Stimulated activated CD8-positive, alpha-beta memory T cell treated with anti-CD3 and anti-CD28 coated beads, Interleukin-7, amount 100 ng/mL, for 1 hour (primary cell): ENCODE measurements at places on chromosomes 1 and 21.

DNA sequence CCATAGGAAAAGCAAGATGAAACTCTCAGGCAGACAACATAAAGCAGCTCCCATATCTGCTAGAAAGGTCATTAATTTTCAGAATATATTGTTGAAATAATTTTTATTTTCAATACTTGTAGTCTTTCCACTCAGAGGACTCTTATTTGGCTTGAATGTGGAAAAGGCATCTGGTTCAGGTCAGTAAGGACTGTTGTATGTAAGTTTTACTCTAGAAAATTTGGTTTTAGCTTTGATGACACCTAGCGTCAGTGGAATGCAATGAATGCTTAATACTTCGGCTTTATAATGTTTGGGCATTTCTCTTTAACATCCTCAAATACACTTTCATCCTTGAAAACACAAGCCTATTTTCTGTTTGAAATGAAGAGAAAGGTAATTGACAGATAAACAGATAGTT is 63.3 kb downstream of the LRRC40 start:
- DNase-seq, result no peak

GRCh38 chr1:168893359-168893801 is 164.4 kb upstream of the DPT start:
- DNase-seq, result no peak

- DNase-seq, result no peak
Measured at GRCh38 chr1:201896951-201897391, 8.3 kb downstream of the SHISA4 start.

GRCh38 chr1:205373022-205373797 is 16.5 kb upstream of the KLHDC8A start:
- DNase-seq, result no peak

GRCh38 chr1:206551296-206551985 is 44.1 kb downstream of the RASSF5 start:
- no peak for DNase-seq

- DNase-seq, result no peak
Measured at GRCh38 chr21:42093991-42094421, 22.9 kb downstream of the UMODL1 start.

GRCh38 chr1:115832651-115833050 is 8.3 kb downstream of the NHLH2 start:
- no peak for DNase-seq

- DNase-seq, result no peak
Measured at GRCh38 chr1:247180581-247180980, 8.8 kb upstream of the ZNF124 start.

GRCh38 chr1:19258353-19258752 is 6.7 kb downstream of the MRTO4 start:
- DNase-seq, result no peak

GRCh38 chr1:118988186-118989005 is at the start of gene TBX15:
TBX15 (minus strand) TSS chr1:118988343; CDS start chr1:118987795, 548 bp downstream.
- no peak for DNase-seq

DNA sequence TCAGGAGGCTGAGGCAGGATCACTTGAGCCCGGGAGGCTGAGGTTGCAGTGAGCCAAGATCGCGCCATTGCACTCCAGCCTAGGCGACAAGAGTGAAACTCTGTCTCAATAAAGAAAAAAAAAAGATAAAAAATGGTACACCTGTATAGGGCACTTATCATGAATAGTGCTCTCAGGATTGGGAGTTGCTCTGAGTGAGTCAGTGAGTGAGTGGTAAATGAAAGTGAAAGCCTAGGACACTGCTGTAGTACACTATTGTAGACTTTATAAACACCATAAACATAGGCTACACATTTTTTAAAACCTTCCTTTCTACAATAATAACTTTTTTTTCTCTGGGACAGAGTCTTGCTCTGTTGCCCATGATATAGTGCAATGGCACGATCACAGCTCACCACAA is 16.8 kb downstream of the PHTF1 start:
- no peak for DNase-seq

DNA sequence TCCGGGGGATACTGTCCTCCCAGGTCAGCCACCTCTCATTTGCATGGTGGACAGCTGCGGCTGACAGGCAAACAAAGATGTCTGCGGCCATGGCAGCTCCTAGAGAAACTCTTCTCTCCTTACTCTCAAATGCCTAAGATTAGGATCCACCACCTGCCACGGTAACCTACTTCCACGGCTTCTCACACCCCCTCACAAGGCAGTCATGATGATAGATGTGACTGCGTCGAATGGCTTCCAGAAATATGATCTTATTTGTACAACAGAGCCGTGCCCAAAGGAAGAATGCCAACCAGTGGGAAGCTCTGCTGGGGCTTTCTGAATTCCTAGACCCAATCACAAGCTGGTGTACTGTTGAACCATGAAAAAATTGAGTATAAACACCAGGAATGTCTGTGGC is 73.4 kb downstream of the BACE2 start:
- DNase-seq, result no peak

GRCh38 chr1:8155528-8156186 is 129.5 kb upstream of the ERRFI1 start:
- DNase-seq, result no peak

GRCh38 chr1:60634106-60634505 is 448.3 kb upstream of the NFIA start:
- no peak for DNase-seq

GRCh38 chr1:71603044-71603776 is 522.4 kb upstream of the ZRANB2 start:
- no peak for DNase-seq

DNA sequence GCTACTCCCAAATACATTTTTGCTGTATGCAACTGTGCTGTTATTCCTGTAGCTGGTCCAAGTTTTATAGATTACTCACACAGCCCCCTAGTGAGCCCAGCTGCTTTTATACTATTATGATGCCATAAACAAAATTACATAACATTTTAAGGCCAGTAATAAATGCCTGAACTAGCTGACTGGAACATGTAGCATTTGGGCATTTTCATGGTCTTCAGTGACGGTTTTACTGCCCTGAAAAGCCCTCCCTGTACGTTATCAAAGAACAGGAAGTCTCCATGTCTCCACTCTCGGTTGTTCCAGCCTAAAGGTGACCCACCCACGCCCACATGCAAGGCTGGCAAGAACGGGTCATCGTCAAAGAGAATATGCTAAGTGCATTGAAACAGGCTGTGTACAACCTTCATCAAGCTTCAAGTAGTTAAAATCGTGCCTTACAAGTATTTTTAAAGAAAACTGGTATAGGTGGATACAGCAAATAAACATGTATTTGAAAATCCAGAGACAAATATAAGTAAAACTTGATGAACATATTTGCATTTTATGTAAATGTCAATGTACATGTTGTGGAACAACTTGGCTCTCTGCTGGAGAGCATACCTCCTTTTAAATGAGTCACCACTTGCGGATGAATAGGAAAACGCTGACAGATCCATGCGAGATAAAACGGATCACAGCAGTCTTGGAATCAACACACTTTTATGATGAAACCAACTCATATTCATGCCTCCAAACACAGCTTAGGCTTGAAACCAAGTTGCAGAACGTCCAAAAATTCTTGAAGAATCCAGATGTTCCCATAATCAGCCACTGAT is 520.5 kb downstream of the SMYD3 start:
- DNase-seq, result no peak

- DNase-seq, result no peak
Measured at GRCh38 chr1:15902882-15903281, 55.4 kb downstream of the SPEN start.

- no peak for DNase-seq
Measured at GRCh38 chr1:112253366-112253765, 142.6 kb upstream of the CTTNBP2NL start.

DNA sequence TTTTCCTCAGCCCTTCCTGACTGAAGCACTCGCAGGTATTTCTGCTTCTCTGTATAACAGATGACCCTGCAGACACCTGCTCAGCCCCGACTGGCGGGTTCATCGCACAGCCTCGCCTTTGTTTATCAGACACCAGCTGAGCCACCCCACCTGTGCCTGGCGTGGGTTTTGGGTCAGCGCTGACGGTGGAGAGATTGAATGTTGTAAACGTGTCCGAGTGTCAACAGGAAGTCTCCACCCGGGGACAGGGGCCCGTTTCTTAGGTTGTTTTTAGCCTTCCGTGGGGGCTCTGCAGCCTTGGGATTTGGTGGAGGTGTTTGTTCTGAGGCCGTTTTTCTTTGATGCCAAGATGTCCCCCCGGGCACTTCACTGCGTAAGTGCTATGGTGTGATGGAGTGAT is 60.1 kb downstream of the COL18A1 start:
- no peak for DNase-seq

DNA sequence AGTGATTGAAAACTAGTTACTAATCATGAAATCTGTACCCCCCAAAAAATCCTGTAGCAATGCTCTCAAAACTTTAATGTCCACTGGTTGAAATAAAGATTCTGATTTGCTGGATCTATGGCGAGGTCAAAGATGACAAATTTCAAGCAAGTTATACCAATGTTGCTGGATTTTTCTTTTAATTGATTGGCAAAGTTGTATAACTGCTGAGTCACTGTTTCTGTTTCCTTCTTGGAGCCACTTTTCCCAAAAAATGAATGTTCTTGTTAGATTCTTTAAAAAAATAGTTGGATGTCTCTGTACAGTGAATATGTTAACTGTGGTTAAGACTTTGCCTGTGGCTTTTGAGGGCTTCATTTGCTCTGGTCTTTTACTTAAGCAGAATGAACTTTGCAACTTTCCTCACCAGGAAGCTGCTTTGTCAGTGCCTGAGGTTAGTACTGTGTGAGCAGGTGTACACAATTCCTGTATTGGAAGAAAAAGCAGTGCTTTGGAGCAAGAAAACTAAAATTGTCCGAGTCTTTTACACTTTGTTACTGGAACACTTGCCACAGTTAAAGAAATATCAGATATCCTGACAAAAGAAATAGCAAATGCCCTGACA is 1211.9 kb downstream of the MRPL39 start:
- no peak for DNase-seq

- DNase-seq, result no peak
Measured at GRCh38 chr1:178798232-178798861, 72.5 kb downstream of the ANGPTL1 start.

GRCh38 chr21:38761531-38761930 is 44.2 kb upstream of the ETS2 start:
- DNase-seq, result no peak

DNA sequence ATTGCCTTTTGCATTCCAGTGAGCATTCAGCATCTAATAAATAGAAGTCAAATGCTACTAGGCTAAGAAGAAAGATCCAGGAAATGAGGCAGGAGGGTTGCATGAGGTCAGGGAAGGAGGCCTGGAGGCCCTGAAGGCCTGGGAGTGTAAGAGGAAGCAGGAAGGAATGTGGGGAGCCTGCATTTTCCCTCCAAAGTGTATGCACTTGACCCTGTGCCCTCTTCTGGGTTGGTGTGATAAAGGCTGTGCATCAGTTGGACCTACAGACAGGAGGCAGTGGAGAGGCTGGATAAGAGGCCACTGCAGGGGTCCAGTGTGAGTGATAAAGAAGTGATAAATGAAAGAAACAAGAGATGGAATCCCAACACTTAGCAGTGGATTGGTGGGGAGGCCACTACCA is 20.4 kb downstream of the KIAA1614 start:
- no peak for DNase-seq

DNA sequence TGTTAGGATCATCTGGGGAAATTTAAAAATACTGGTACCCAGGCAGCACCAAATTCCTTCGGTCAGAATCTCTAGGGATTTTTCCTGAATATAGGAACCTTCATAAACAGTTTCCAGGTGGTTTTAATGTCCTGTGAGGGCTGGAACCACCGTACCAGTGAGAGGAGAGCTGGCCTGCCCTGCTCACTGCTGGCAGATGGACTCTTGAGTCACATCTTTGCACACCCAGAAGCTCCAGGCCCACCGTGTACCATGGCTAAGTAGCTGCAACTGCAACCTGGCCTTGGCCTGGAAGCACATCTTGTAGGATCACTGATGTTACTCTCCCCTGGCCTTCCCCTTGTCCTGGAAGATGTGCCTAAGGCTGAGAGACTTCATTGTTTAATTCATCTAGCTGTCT is 181.5 kb downstream of the DISC1 start:
- no peak for DNase-seq

GRCh38 chr1:109542657-109543056 is 3.0 kb downstream of the GPR61 start:
- no peak for DNase-seq

DNA sequence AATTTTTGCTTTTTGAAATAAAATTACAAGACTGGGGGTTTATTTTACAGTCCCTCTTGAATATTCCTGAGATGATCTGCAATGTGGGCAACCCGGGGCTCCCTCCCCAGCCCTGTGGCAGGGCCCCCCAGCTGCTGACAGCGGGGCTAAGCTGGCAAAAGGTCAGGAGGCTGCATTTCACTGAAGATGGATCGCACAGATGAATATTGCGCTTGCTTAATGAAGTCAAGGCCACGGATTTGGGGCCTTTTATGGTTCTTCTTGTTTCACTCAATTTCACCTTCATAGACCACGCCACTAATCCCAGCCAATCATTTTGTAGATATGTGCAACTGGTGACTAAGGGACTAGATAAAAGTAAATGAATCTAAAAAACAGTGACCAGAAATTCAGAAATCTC is 50.8 kb upstream of the SLC22A15 start:
- DNase-seq, result no peak

DNA sequence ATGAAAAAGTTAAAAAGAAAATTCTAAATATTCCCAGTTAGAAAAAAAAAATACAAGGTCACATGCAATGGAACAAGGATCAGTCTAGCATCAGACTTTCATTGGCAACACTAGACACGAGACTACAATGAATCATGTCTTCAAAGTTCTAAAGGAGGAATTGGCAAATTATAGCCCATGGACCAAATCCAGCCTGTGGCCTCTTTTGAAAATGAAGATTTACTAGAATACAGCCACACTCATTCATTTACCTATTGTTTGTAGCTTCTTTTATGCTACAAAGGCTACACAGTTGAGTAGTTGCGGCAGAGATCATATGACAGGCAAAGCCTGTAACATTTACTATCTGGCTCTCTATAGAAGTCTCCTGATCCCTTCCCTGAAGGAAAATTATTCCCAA is 71.4 kb downstream of the MRPL39 start:
- no peak for DNase-seq

- no peak for DNase-seq
Measured at GRCh38 chr1:157882580-157882979, 41.0 kb upstream of the CD5L start.

DNA sequence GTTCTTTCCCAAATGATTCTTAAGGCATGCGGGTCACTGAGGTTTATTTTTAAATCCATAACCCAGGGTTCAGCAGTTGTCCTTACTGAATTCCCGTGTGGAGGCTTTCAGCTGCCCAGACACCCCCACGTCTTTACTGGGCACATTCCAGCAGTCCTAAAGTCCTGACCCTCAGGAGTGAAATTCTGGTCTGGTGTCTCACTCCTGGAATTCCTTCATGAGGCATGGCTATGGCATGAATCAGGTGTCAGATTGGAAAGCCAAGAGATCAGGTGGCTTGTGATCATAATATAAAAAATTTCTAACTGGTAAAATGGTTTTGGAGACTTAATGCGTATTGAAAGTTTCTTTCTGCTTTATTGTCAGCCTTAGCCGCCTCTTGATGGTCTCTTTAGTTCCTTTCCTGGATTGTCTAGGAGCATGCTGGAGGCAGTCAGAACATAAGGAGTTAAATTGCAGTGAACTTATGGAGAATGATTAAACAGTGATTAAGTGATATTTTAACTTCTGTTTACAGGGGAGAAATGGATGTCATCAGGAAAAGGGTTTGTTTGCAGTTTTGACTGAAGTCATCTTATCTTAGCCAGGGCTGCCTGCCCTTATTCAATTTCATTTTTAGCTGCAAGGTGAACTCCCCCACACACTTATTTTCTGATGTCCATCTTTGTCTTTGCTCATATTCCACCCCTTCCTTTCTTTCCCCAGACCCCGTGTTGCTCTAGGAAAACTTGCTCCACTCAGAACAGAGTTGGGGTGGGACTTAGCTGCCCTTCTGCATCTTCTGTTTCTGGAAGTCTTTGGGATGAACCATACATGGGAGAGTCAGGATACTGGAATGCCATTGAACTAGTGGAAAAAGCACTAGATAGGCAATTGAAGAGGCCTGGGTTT is 25.7 kb upstream of the MACF1 start:
- DNase-seq, result no peak
